Esophagus mucosa (tissue), 1 donor: ENCODE measurements at places on chromosomes 6 and 20. TPM values are rescaled to one million over a fixed set of nuclear protein-coding genes. Genes with fewer than 3 reads are reported as not detected.

RRAGD gene
- total RNA-seq = 40.4 TPM

- no peak for ATAC-seq
Measured at GRCh38 chr20:50540620-50541605, 30.7 kb downstream of the PTPN1 start.

GRCh38 chr6:35603326-35604202 is 85.2 kb downstream of the FKBP5 start:
- no peak for ATAC-seq

- no peak for ATAC-seq
Measured at GRCh38 chr6:3260772-3261517, 2.2 kb downstream of the PSMG4 start.

DNA sequence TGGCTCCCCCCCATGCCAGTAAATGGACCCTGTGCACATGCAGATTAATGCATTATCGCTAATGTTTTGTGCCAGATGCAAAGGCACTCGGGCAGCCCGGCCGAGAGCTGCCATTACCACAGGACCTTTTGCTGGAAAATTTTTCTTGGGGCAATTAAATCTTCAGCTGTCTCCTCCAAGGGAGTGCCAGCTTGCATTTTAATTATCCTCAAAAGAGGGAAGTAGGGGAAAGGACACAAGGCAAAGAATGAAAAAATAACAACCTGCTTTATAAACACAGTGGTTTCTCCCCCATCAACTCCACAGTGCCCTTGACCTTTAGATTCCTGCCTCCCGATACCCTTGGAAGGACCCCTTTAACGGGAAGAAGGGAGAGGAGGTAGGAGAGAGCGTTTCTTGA is 48.2 kb downstream of the PDYN start:
- ATAC-seq = no peak

DNA sequence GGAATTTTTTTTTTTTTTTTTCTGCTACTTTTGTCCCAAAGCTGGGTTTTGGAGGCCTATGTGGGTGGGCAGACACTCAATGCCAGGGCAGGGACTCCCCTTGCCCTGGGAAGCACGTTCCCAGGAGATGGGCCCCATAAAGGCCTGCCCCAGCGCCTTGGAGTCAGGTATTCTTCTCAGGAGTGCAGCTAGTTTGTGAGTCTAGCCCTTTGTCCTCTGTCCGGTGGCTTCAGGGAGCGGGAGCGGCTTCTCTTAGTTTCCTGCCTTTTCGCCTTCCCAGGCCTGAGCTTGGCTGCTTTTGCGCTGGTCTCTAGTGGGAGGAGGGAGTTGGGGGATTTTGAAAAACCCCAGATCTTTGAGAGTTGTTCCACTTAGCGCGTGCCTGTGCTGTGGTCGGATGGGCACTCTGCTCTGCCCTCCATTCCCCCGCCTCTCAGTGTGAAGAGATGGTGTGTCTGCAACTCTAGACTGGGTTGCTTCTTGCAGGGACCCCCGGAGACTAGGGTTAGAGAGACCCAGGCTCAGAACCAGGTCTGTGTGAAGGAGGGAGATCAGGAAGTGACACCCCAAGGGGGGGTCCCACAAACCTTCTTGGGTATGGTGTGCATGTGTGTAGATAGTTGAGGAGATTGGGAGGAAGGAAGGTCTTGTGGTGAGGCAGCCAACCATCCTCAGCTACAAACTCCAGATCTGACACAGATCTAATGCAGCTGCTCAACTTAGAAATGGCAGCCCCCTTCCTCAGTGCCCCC is 1.3 kb downstream of the PLCG1 start:
- ATAC-seq = no peak

GRCh38 chr20:32894026-32894483 is 35.3 kb downstream of the EFCAB8 start:
- ATAC-seq = peak; percentile 19

- ATAC-seq = no peak
Measured at GRCh38 chr6:92495242-92495641, 924.1 kb downstream of the EPHA7 start.

GRCh38 chr20:23438661-23439060 is 824 bp upstream of the CSTL1 start:
- no peak for ATAC-seq

- peak; percentile 81 for ATAC-seq
Measured at GRCh38 chr20:47198254-47198671, 158.2 kb downstream of the ZMYND8 start.

HLA-DOB gene
- 0.52 TPM for total RNA-seq

GRCh38 chr6:45078432-45078831 is 249.7 kb upstream of the RUNX2 start:
- no peak for ATAC-seq

DNA sequence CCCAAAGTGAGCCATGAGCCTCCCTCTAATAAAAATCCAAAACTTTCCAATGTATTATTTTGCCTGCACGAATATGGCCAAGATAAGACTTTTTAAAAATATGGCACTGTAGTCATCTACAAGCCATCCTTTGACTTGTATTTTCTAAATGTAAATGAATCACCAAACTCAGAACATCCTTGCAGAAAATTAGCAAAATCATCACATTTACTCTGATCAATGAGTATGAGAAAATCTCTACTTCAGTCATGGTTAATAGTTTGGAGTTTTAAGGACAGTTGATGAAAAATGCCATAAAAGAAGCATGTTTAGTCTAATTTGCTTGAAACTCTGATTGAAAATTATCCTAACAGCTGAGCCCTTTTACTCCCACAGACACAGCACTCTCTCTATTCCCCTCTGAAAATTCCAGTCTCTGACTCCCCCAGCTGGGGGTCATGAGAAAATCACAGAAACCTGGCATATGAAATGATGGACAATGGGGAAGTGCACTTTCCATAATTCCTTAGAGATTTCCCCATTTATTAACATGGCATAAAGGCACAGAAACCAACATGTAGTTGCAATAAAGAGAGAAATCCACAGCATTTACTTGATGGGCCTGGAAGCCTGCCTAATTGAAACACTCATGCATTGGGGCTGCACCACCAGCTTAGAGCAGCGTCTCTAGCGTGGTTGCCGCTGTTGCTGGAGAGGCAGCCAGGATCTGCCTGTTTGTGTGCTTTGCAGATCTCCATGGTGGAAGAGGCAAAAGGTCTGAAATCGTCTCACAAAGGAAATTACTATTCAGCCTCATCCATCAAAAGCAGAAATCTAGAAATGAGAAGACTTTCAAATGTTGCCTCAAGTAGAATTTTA is 214.0 kb downstream of the WDR27 start:
- no peak for ATAC-seq

CD83 gene
- 0.48 TPM for total RNA-seq

GRCh38 chr6:139349464-139350020 is 24.9 kb downstream of the CITED2 start:
- peak; percentile 100 for ATAC-seq

DNA sequence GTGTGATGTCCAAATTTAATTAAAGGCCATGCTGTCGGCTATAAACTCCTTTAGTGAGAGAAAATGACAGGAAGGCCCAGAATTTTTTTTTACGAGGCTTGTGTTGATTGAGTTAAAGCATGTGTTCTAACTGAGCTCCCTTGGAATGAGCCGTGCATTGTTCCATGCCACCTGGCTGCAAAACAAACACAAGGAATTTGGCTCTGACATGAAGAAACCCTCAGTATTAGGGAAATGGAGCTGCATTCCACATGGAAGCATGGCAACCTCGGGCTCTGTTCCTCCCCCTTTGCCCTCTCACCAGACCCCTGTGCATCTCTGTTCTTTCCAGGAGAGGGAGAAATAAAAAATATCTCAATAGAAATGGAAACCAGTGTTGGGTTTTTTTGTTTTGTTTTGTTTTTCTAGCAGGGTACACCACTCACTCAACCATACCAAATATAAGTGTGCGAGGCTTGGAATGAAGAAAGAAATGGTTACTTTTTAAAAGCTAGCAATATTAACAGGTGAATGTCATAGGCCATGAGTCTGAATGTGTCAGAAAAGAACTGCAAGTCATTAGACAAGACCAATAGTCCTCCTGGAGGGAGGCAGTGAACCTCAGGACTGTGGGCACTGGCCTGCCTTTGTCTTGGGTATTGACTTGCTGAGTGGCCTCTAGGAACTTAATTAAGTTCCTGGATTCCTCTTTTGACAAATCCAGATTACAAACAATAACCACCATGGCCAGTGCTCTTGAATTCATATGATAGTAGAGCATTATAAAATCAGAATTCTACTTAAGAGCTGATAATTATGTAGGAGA is 935.1 kb downstream of the KIF16B start:
- no peak for ATAC-seq

HRH3 gene
- total RNA-seq = not detected

- ATAC-seq = no peak
Measured at GRCh38 chr6:146361128-146361924, 182.3 kb upstream of the RAB32 start.

- peak; percentile 37 for ATAC-seq
Measured at GRCh38 chr6:149545258-149545753, 537 bp downstream of the PPIL4 start.

GRCh38 chr6:52046456-52046855 is 41.0 kb downstream of the PKHD1 start:
- no peak for ATAC-seq

TCF21 gene
- total RNA-seq = 0.72 TPM

DNA sequence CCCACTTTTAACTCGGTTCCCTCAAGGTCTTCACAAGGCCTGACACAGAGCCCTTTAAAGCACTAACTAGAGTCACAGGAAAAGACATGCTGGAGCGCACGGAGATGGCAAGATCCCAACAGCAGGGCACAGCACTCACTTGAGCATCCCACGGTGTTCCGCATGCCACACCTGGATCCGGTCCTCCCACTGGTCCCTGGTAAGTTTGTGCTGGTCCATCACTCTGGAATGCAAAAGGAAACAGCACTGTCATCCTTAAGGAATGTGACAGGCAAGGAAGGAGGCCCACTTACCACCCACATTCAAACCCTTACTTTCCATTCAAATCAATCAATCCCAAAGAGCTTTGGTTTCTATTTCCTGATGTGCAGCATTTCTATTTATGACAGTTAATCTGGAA is 34.7 kb downstream of the EZR start:
- peak; percentile 30 for ATAC-seq

DNA sequence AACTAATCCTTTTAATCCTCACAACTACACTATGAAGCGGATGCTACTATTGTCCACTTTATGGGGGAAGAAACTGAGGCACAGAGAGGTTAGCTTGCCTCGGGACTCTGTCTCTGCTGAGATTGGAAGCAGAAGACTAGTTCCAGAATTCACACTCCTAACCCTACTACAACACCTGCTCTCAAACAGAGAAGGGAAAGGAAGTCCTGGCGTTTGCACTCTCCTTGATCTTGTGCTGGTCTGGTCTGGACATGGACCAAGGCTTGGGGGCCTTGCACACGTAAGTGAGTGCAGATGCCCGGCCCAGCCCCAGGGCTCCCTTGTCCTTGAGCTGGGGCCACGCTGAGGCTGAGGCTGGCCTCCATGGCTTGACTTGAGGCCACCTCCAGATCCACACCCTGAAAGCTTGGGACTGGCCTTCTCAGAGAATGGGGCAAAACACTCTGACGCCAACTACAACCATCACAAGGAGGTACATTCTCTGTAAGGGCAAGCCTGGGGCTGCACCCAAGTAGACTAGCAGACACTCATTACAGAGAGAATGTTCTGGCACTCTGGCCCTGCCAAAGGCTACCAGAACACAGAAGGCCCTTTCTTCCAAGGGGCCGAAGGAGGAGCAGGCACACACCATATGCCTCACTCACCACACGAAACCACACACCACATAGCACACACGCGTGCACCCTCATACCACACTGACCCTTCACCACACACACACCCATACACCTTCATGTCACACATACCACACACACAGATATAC is 33.3 kb upstream of the EZR start:
- ATAC-seq = peak; percentile 2

DNA sequence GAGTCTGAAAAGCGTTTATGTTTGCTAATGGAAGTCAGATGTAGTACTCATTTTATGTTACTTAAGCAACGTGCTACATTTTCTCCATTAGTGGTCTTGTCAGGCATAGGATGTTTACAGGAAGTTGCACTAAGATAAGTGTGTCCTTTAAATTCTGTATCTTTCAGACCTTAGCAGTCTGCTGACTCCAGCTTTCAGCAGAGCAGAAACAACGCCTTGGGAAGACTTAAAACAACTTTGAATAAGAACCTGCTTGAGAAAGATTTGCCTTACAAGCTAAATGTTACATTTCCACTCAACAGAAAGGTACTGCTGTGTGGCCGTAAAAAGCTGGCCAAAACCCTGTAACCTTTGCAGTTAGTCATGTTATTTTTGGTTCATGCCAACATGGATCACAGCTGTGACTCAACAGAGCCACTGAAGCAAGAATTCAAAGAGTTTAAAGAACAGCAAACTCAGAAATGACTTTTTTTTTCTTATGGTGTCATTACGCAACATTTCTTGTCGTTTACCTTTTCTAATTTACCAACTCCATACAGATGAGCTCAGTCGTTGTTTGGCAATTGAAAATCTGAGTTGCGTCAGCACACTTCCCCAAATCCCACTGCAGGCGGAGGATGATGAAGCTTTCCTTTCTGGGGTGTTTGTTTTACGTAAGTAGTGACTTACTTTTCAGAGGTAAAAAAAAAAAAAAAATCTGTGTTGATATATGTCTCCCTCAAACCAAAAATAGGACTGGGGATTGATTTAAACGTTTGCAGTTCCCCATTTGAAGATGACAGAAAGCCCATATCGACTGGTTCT is 27.9 kb upstream of the BMP6 start:
- peak; percentile 88 for ATAC-seq

SLC22A16 gene
- total RNA-seq = not detected

DNA sequence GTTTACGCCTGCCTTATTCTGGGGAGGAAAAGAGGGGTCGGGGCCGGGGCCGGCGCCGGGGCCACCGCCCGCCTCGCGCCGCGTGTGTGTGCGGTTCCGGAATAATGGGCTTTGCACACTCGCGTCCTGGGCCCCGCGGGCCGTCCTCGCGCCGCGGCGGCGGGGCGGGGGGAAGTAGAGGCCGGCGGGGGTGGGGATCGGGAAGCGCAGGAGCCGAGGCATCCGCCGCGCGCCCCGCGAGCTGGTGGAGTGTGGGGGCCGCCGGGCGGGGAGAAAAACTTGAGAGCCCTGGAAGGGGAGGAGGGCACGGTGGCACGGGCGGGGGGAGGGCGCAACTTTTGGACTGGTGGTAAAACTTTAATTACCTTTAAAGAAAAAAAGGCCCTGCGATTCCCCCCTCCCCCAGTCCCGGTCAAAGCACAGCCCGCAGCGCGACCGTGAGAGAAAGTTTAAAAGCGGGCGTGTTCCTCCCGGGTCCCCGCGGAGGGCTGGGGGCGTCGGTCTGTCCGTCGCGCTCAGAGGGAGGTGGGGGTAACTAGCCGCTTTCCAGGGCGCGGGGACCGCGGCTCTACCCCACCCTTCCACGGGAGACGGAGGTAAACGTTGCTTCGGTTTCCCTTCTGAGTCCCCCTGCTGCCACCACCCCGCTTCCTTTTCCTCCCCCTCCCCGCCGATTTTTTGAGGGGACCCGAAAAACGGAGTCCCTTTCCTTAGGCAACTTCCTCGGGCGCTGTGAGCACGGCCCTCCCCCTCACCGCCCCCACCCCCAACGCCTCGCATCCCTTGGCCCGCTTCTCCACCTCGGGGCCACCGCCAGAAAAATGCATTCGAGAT is 1.9 kb downstream of the L3MBTL3 start:
- ATAC-seq = peak; percentile 17

DNA sequence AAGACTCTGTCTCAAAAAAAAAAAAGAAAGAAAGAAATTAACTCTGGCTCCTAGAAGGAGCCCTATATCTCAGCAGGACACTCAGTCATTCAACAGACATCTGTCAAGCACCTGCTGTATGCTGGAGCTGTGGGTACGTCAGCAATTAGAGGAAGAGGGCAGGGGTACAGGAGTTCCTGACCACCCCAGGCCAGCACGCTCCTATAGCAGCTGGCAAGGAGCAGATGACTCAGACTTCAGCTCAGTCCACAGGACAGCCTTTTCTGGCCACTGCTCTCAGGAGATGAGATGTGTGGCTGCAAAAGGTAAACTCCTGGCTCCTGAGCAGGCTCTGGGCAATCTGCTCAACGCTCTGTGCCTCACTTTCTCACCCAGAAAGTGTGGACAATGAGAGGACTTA is 1.7 kb upstream of the RTEL1 start:
- no peak for ATAC-seq
